ENCODE measurements at places on chromosomes 16 and 17.

DNA sequence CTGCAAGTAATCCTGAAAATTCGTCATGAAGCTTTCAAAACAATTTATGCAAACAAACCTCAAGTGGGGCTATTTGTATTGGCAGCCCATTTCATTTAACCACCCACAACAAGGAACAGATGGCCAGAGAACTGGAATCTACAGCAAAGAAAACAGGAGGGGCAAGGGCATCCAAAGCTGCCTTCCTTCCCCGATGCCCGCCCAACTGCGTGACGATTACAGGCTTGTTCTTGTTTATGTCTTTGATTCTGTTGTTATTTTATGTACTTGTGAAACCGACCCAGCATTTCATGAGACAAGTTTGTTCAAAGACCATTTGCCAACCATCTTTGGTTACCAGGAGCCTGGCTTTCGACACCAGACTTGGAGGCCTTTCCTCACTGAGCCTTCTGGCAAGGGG lies 59.1 kb upstream of the IRX6 start:
- DNase-seq = no peak

GRCh38 chr16:46648656-46649055 lies 27.5 kb upstream of the SHCBP1 start:
- no peak for DNase-seq

DNA sequence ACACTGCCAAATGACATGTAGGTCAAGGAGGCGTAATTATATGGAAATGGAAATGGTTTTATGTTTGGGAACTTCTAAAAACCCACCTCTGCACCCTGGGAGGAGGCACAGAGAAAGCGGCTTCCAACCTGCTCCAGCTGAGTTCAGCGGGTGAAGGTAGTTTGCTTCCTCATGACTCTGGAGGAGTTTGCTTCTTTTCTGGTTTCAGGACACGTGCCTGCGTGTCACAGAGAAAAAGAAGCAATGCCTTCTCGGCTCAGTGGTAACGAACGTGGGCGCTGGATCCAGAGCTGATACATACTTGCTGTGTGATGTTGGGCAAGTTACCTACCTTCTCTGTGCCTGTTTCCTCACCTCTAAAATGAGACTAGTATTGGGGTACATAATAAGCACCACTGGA lies 22.1 kb downstream of the GPR139 start:
- DNase-seq = no peak

DNA sequence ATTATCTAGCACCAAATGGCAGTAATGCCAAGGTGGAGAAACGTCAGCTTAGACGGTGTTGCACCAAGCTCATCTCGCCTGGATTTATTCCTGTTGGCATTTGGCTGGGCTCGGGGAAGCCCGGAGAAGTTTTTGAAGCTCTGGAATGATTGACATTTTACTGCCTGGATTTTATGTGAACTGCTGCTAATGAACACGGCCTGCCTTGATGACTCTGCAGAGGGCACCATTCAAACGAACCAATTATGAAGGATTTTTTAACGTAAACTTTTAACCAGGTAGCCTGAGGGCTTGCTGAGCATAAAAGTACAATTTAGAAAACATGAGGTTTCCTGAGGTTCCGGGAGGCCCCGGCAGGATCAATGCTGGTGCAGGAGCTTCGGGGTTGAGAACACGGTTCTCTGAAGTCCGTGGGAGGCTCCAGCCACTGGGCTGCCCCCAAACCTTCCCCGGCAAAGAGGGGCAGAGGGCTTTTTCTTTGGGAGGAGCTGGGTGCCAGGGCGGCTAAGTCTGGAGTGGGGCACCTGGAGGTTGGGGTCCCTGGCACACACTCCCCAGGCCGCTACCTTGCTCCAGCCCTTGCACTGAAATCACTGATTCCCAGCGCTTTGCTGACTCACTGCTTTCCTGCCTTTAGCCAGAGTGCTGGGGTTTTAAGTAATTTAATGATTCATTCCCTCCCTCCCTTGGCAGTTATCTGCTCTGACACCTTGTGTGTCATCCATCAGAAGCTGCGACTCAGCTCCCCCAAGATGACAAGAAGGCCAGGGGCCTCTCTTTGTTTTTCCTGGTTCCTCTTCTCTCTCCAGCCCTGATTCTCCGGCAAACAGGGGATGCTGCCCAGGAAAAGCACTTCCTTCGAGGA lies 161.2 kb upstream of the IRX3 start:
- DNase-seq = peak; percentile 83

DNA sequence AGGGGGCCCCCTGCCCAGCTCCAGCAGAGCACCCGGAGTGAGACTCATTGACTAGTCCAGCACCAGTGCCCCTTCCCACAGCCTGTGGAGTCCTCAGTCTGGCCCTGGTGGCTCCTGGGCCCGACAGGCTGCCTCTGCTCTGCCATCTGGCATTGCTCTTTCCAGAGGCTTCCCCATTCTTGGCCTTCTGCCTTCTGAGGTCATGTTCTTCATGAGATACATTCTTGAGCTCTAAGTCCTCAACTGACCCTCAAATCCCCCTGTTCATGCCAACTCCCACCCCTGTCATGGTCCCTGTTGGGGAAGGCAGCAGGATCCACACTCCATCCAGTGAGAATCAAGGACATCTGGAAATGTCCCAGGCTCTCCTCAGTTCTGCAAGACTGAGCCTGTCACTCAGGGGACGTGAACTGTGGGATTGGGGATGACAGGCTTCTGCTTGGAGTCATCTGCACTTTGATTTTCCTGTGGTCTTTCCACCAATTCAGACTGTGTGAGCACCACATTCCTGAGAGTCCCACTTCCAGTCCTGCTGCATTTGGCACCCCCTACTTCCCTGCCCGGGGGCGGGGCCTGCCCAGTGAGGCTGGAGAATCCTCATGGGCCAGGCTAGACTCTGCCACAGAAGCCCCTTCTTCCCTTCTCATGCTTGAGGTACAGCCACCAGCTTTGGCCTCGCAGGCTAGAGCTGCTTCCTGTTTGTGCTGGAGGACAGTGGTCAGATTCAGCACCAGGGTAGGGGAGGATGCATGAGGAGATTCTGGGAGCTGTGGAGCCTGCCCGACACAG lies 2.7 kb downstream of the TRPV2 start:
- DNase-seq = no peak

- DNase-seq = no peak
Measured at GRCh38 chr16:7303052-7303610, 29.5 kb upstream of the RBFOX1 start.

- no peak for DNase-seq
Measured at GRCh38 chr16:90070440-90070839, 6.7 kb downstream of the PRDM7 start.

GRCh38 chr16:57758331-57759117 lies 23.0 kb downstream of the KATNB1 start:
- no peak for DNase-seq

DNA sequence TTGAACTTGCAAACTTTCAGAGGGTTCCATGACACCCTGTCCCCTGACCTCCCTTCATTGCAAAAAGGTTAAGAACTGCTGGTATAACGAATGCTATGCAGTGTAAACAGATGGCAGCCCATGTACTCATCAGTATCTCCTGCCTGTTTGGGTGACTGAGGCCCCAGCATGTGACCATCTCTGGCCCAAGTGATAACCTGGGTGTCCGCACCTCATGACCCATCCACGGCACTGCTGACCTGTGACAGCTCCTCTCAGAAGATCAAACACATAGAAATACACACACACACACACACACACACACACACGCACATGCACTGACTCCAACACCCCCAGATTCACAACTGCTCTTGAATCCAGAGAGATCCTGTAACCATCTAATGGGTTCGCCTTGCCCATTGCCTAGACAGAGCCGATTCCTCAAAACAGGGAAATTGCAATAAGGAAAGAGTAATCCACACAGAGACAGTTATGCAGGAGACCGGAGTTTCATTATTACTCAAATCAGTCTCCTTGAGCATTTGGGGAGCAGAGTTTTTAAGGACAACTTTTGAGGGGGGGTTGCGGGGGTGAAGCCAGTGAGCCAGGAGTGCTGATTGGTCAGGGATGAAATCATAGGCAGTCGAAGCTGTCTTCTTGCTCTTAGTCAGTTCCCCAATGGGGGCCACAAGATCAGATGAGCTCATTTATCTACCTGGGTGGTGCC lies 11.3 kb upstream of the PHOSPHO1 start:
- no peak for DNase-seq

- no peak for DNase-seq
Measured at GRCh38 chr17:9700754-9701476, 55.6 kb downstream of the USP43 start.

GRCh38 chr16:31074814-31075183 lies 577 bp downstream of the ZNF646 start:
- no peak for DNase-seq

- DNase-seq = no peak
Measured at GRCh38 chr16:86975445-86975844, 341.7 kb downstream of the C16orf95 start.
